ENCODE measurements at places on chromosomes 13 and 19.
A peak's percentile ranks its signal among the peaks of the same experiment; 100 is the strongest.

GRCh38 chr19:44585371-44586133 is 27.8 kb upstream of the IGSF23 start:
- DNase-seq: no peak

GRCh38 chr13:27406178-27406939 is 18.1 kb upstream of the GTF3A start:
- no peak for DNase-seq

DNA sequence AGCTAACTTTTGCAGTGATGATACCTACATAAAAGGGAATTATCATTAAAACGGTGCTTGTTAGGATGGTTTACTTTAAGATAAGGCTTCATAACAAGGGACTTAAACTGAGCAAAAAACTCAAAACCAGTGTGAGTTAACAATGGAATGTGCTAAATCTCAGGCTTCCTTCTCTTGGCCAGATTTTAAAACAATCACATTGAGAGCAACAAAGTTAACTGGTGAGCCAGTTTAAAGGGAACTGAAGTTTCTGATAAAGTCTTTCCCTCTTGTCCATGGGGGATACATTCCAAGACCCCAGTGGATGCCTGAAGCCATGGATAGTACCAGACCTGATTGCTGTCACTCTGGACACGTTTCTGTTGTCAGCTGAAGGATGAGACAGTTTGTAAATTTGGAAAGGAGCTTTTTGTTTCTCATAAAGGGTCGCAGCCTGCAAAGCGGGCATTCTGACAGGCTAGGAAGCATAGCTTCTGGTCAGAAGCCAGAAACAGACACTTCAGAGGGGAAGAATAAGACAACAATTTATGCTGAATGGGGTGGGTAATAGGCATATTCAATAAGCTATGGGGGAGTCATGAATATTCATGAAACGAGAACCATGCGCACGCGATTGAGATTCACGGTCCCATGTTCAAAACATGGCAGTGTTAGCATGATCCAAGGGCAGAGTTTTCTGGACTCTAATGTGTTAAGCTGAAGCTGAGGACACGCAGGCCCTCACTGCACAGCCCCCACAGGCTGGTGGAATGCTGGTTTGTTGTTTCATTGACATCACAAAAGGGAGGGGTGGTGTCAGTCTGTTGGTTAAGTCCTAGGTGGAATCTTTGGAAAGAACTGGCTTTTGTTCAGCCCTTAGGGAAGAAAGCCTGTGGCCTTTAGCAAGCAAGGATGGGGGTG is 150.6 kb upstream of the RNF113B start:
- no peak for DNase-seq

DNA sequence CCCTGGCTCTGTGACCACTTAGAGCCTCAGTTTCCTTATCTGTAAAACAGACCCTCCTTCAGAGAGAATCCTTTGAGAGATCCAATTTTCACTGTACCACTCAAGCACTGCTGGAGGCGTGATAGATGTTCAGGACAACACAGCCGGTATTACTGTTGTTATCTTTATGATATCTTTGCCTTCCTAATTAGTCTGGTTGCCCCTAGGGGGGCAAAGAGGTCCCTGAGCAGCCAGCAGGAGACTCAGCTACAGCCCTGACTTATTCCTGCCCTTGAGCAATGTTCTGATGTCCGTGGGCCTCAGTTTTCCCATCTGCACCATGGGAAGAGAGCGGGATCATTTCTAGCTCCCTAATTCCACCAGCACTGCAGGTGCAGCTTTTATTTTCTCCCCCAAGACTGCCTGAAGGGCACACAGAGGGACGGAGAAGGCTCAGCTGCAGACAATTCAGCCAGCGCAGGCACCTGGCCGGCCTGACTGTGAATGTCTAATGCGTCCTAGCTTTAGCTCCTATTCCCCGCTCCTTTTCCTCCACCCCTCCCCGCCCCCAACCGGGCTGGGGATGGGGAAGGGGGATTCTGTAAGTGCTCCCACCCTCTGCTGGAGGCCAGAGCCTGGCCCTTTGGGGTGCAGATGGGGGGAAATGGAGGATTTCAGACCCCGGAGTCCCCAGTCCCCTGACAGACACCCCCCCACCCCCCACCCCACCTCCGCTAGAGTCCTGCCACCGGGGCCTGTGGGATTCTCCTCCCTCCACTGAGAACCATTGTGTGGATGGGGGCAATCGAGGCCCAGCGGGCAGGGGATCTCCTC is 16.2 kb downstream of the TLE5 start:
- DNase-seq: no peak

- DNase-seq: no peak
Observed at GRCh38 chr13:76637641-76638141, 248.5 kb downstream of the KCTD12 start.

DNA sequence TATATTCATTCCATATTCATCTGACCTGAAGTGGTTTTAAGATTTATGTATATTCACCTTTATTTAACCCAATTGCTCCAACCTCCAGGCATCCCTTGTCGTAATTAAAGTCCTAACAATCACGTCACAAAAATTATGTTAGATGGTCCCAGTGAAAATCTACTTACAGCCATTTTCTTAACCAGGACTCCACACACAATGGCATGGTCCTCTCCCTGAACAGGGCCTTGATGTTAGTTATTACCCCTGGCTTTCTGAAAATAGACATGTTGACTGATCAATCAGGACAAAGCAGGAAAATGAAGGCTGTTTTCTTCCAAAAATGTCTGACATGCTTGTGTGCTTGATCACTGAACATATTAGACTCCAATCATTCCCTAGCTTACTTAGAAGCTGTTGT is 542.7 kb upstream of the SLITRK5 start:
- DNase-seq: no peak

DNA sequence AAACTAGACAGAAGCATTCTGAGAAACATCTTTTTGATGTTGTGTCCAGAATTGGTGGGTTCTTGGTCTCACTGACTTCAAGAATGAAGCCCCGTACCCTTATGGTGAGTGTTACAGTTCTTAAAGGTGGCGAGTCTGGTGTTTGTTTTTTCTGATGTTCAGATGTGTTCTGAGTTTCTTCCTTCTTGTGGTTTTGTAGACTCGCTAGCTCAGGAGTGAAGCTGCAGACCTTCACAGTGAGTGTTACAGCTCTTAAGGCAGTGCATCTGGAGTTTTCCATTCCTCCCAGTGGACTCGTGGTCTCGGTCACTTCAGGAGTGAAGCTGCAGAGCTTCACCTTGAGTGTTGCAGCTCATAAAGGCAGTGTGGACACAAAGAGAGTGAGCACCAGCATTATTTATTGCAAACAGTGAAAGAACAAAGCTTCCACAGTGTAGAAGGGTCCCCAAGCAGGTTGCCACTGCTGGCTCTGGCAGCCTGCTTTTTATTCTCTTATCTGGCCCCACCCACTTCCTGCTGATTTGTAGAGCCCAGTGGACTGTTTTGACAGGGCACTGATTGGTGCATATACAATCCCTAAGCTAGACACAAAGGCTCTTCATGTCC is 1820.8 kb downstream of the UQCRFS1 start:
- DNase-seq: no peak

DNA sequence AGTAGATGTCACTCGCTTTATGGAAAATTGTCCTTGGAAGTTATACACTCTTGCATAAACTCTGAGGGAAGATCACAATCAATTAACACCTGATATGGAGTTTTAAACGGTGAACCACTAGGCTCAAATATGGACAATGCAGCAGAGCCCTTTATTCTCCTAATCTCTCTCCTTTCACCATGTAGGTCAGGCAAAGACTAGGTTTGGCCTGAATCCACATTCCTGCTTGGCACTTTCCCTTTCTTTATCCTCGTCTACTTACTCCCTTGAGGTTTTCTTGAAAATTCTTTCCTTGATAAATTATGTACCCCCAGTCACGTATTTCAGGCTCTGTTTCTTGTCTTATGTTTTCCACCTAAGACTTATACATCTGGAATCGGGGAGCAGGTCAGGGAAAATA is 751.7 kb downstream of the DACH1 start:
- no peak for DNase-seq

DNA sequence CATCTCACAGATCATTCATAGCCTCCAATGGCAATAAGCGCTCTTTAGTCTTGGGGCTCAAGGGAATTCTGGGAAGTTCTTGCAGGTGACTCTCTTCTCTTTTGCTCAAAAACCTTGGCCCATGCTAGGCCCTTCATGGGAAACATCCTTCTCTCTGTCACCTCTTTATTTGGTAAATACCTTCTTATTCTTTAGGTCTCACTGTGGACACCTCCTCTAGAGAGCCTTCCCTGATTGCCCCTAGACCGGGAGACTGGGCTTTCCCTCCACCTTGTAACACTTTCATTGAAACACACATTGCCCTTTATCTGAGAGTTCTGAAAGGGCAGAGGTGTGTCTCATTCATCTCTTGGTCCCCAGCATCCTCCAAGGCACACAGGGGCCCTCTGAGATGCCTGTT is 1.9 kb downstream of the C19orf81 start:
- DNase-seq: no peak

- DNase-seq: no peak
Observed at GRCh38 chr19:55857974-55858373, 21.6 kb downstream of the NLRP4 start.

- no peak for DNase-seq
Observed at GRCh38 chr19:53960187-53960586, 2.5 kb upstream of the CACNG8 start.

DNA sequence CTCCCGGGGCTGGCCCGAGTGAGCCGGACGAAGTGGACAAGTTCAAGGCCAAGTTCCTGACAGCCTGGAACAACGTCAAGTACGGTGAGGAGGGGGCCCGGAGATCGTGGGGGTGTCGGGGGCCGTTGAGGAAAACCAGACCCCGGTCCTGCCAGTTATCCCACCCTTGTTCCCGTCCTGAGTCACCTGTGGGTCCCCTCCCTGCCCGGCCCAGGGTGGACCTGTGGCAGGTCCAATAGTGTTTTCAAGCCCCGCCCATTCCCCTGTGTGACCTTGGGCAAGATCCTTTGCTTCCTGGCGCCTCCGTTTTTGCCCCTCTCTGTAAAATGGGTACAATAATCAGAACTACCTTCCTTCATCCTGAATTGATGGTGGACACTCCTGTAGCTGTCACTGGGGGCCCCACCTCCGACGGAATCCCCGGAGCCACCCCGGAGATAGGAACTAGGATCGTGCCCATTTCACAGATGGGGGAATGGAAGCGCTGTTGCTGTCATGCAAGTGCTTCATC is 593 bp downstream of the ATG4D start:
- DNase-seq: no peak

- DNase-seq: no peak
Observed at GRCh38 chr19:53161123-53161522, 2.3 kb upstream of the ZNF347 start.

DNA sequence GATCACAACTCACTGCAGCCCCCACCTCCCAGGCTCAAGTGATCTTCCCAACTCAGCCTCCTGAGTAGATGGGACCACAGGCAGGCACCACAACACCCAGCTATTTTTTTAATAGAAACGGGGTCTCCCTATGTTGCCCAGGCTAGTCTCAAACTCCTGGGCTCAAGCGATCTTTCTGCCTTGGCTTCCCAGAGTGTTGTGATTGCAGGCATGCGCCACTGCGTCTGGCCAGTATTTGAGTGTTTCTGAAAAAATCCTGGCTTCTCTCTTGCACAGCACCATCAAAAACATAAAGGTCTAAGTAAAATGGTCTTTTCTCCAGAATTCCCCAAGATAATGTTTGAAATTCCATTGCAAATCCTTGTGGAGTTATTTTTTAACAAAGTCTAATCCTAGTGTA is 47.8 kb downstream of the ELF1 start:
- DNase-seq: no peak

DNA sequence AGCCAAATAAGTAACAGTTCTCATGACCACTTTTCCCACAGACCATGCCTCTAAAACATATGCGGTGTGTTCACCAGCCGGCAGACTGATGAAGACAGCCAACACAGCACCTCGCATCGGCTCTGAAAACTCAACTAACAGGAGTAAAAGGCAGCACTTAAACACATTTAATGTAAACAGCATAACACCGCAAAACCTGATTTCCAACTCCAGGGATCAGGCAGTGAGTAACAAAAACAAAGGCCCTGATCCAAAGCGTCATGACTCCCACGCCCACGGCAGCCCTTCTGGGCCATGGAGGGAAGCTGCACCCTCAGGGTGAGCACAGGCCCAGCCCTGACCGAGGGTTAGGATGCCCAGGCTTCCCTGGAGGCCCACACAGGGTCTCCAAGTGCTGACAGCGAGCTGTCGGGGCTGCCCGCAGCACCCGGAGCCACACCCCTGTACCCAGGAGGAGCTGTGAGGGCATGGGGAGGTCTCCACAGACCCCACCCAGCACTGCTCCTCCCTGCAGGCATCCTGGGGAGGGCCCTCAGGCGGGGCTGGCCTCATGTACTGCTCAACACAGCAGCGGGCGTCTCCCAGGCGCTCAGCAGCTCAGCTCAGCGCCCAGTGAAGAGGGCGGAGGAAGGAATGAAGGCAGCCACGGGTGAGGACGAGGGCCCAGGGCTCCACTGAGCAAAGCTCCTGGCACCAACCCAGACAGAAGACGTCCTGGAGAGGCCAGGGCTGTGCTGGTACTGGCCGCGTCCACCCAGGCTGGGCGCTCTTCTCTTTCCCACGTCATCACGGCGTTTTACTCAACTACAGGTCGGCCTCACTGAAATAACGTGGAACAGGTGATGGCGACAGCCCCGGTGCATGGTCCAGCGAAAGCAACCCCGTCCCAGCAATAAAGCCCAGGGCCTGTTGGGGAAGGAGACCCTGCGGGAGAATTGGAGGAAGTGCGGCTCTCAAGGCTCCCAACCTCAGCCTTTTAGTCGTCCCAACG is 53.7 kb downstream of the RASA3 start:
- no peak for DNase-seq

DNA sequence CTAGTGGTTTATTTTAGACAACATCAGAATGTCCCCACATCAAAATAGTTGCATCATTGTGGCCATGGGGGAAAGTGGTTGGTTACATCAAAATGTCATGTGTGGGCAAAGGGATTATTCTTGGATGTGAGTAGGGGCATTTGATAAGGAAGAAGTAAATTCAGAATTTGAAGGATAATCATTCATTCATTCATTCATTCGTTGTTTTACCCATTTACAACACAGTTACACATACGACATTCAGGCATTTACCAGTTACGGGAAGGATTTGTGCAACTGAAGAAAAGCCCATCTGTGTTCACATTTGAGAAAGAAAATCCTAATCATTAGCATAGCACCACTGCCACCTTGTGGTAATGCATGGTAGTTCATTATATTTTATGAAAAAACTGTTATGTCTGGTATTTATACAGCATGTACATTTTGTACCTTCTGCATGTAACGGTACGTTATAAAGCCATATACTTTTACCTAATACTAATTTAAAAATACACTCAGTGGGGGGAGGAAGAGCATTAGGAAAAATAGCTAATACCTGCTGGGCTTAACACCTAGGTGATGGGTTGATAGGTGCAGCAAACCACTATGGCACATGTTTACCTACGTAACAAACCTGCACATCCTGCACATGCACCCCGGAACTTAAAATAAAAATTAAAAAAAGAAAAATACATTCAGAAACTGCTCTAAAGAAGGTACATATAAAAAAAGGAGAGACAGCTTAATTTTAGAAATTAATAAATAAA is 62.1 kb downstream of the DGKH start:
- peak; percentile 17 for DNase-seq

- no peak for DNase-seq
Observed at GRCh38 chr19:45477713-45478453, 10.1 kb downstream of the FOSB start.

- DNase-seq: no peak
Observed at GRCh38 chr13:78589206-78589605, 14.1 kb downstream of the POU4F1 start.

Data from T-helper 9 cell (primary cell).